ENCODE measurements at places on chromosomes 7 and 10. TPM values are rescaled to one million over a fixed set of nuclear protein-coding genes. Genes with fewer than 3 reads are reported as not detected.

- no peak for DNase-seq
Measured at GRCh38 chr7:149729983-149730801, 43.2 kb downstream of the ZNF467 start.

AKR1D1 gene
- total RNA-seq, result not detected

GRCh38 chr7:34165927-34166550, 260.7 kb downstream of the BMPER start:
- no peak for DNase-seq

NCF1 gene
- 2.5 TPM for total RNA-seq

DNA sequence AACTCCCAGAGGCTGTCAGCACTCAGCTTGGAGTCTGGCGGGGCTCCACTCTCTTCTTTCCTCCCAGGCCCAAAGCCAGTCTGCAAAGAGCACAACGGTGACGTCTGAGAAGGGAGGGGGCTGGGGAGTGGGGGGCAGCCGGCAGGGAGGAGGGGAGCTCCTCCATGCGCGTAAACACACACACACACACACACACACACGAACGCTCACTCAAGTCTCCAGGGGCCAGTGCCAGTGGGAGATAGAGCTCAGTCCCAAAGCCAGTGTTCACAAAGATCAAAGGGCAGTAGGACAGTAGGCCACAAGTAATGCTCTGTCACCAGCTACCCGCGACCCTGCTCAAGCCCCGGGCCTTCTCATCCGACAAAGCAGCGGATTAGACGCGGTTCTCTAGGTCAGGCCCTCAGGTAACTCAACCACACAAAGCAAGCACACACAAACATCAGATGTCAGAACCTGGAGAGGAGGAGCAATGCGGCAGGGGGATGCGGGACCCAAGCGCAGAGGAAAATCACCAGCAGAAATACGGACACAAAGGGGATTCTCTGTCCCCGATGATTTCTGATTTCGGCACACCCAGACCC, 19.9 kb downstream of the TCAF1 start:
- DNase-seq, result no peak

VPS37D gene
- 0.44 TPM for total RNA-seq

DNA sequence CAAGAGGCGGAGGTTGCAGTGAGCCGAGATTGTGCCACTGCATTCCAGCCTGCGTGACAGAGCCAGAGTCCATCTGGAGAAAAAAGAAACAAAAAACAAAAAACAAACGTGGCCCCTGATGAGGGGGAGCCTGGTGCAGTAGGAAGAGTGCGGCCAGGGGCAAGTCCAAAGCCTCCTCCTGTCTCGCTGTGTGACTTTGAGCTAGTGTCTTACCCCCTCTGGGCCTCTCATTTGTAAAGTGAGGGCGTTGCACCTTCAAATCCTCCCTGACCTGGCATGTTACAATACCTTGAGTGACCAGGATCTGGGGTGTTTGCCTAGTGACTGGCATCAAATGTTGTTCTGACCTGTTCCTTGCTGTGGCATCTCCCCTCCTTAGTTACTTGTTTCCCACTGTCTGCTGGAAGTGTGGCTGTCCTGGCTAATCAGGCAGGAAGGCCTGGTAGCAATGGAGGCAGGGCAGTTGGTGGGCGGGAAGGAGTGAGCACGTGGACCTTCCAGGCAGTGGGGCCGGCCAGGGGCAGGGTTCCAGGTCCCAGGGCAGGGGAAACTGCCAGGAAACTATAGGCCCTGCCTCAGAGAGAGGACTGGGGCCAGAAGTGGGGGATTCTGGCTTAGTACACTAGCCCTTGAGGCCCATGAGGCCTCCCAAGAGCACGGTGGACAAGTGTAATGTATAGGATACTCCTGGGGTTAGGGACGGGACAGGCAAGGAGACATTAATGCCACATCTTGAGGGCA, 24.5 kb upstream of the GOLGA7B start:
- DNase-seq, result no peak

DNA sequence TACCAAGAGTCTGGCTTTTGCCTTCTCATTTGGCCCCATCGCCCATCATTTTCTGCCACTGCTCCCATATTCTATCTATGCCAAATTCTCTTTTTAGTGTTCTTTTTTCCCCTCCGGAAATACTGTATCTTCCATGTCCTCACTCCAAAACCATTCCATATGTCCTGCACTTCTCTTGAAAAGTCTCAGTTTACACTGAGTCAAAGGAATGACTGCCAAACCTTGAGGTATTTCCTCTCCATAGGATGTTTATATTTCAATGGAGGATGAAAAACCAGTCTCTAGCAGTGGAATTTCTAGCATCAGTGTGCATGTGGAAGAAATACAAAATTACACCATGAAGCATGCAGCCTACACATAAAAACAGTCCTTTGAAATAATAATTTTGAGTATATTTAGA, 121.4 kb upstream of the PHYHIPL start:
- DNase-seq, result no peak

GRCh38 chr7:30977896-30978564, 14.3 kb downstream of the GHRHR start:
- peak; percentile 18 for DNase-seq

CYP26C1 gene
- total RNA-seq, result not detected

- DNase-seq, result no peak
Measured at GRCh38 chr10:129607607-129608109, 140.6 kb downstream of the MGMT start.

DNA sequence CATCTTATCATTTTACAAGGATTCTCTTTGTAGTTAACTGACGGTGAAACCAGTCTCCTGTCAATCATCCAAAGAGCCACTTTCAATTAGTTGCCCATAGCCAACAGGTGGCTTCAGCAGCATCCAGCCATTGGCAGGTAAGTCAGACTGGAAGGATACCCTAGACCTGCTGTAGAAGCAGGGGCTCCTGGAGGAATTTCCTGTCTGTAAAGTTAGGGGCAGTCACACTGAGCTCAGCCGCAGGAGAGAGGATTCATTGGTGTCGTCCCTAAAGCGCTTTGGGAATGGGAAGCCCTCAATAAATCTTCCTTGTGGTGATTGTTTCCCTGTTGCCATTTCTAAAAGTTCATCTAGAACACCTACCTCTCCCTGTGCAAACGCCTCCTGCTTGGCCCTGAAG, 140.4 kb downstream of the CELF2 start:
- DNase-seq, result no peak

DNA sequence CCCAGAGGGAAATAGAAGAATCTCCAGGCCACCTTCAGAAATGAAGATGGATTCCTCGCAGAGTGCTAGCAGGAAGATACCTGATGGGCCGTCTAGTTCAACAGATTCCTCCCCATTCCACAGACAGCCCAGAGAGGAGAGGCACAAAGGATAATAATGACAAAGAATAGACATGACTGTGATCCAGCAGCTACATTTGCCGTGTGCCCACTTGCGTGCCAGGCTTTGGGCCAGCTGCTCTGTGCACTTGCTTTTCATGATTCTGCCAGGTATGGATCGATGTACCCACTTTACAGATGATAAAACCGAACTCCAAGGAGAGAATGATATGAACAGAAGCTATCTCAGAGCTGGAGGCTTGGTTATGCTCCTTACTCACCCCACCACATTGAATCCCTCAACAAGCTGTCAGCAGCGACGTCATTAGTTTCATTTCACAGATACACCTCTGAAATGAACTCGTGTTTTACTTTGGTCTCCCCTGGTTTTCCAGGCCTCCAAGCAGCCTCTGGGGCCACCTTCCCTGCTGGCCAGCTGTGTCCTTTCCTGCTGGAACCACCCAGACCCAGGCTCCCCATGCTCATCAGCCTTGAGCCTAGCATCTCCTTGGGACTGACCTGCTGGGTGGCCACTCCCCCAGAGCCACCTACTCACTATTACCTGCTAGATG, 11.9 kb upstream of the WDFY4 start:
- no peak for DNase-seq

NEBL gene
- total RNA-seq, result 0.82 TPM

Measured in activated naive CD8-positive, alpha-beta T cell treated with anti-CD3 and anti-CD28 coated beads for 36 hours (primary cell).